ENCODE measurements at places on chromosomes 2 and 18. TPM values are rescaled to one million over a fixed set of nuclear protein-coding genes. Genes with fewer than 3 reads are reported as not detected.

SRD5A2 gene
- total RNA-seq, result not detected

NEMP2 gene
- total RNA-seq, result 2.2 TPM

EVX2 gene
- not detected for total RNA-seq

REG3A gene
- total RNA-seq, result not detected

ANKRD62 gene
- not detected for total RNA-seq

PRKAG3 gene
- total RNA-seq, result not detected

GAL3ST2 gene
- not detected for total RNA-seq

USP37 gene
- total RNA-seq, result 6.5 TPM

FAM237A gene
- total RNA-seq, result not detected

EML6 gene
- under 0.01 TPM for total RNA-seq

SLC19A3 gene
- total RNA-seq, result 2.2 TPM
